CD4-positive, alpha-beta T cell treated with Interferon alpha-2 for 1 hour (primary cell): ENCODE measurements at places on chromosomes 16 and 17.

GRCh38 chr17:38897176-38897575 is 27.3 kb downstream of the LASP1 start:
- DNase-seq: no peak

DNA sequence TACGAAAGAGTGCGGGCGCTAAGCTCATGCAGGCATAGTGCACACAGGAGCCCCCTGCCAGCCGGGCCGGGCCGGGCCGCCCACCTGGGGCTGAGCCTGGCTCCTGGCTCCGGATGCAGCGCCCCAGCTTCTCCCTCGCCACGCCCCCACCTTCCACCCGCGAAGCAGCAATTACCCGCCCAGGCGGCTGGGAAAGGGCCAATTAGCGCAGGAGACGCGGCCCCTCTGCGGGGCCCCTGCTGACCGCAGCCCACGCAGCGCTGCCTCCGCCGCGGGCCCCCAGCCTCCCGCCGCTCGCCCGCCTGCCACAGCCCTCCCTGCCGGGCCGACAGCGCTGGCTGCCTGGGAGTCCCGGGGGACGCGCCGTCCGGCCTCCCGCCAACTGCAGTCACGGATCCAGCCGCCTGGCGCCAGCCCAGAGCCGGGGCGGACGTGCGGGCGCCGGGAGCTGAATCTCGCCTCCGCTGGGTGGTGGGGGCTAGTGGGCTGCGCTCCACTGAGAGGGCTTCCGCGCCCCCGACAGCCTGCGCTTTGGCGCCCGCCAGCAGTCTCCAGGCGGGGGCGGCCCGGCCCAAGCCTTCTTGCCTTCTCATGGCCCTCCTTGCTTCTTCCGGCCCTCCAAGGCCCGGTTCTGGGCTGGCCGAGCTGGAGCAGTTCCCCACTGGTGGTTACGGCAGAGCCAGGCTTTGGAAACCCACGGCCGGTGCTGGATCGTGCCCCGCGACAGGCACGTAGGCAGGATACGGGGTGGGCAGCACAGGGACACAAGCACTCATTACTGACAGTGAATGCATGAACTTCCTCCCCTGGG is 14.9 kb upstream of the CBFB start:
- DNase-seq: peak; percentile 41

- peak; percentile 69 for DNase-seq
Measured at GRCh38 chr16:30551781-30552180, 6.4 kb downstream of the ZNF764 start.

GRCh38 chr16:50940275-50940854 is 198.5 kb downstream of the CYLD start:
- DNase-seq: no peak
